ENCODE measurements at places on chromosomes 5 and 9. TPM values are rescaled to one million over a fixed set of nuclear protein-coding genes. Genes with fewer than 3 reads are reported as not detected.

ZNF883 gene
- total RNA-seq: 2.8 TPM

ACTBL2 gene
- not detected for total RNA-seq

CA9 gene
- 10.7 TPM for total RNA-seq

CD274 gene
- total RNA-seq: 2.2 TPM

NR6A1 gene
- 0.71 TPM for total RNA-seq

ADAMTS2 gene
- 34.4 TPM for total RNA-seq

CFAP90 gene
- not detected for total RNA-seq

OTP gene
- not detected for total RNA-seq

DNAJC25 gene
- 9.5 TPM for total RNA-seq

GDF9 gene
- not detected for total RNA-seq

HTR4 gene
- 3.9 TPM for total RNA-seq

DNA sequence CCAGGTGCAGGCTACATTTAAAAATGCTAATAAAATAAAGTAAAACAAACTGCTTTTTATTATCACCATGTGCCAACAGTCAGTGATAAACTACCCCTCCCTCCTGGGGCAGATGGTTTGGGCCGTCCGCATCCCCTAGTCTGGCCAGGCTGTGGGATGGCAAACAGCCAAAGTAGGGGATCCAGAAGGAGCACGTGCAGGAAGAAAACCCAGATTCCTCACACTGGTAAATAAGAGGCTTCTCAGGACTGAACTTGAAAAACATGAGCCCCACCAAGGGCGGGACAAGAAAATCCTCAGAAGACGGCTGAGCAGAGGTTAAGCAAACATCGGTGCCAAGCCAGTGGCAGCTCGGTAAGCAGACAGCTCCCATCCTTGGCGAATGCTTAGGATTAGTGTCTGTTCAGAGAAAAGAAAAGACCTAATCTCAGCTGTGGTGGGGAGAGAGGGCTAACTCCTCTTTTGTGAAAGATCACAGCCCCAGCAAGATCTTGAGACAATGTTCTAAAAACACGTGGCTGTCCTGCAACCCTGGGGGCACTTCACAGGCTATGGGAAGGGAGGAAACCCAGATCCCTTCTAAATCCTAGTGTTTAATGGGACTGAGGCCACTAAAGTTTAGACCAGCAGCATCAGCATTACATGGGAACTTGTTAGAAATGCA, 46.5 kb upstream of the GDNF start:
- DNase-seq: no peak

- DNase-seq: no peak
Measured at GRCh38 chr5:74192606-74193299, 447.8 kb downstream of the ENC1 start.

GRCh38 chr9:107588393-107588792, 98.8 kb upstream of the KLF4 start:
- no peak for DNase-seq

DNA sequence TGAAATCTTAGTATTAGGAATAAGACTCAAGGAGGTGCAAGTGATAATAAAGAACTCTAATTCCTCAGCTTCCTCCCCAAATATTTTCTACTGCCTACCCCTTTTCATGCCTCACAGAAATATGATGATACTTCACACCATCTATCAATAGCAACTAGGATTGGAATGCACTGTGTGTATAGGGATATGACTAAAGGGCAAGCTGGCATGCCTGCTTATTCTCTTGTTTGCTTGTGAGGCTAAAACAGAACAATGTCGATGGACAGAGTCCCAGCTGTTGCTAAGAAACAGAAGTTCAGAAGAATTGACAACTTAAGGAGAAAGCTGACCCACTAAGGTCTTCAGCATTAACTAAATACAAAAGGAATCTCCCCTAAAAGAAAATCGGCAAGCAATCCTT, 9.7 kb upstream of the CHD1 start:
- DNase-seq: no peak

GRCh38 chr5:154202379-154203260, 12.1 kb downstream of the GALNT10 start:
- DNase-seq: no peak

GRCh38 chr9:76414661-76415060, 20.4 kb upstream of the RFK start:
- DNase-seq: no peak

DNA sequence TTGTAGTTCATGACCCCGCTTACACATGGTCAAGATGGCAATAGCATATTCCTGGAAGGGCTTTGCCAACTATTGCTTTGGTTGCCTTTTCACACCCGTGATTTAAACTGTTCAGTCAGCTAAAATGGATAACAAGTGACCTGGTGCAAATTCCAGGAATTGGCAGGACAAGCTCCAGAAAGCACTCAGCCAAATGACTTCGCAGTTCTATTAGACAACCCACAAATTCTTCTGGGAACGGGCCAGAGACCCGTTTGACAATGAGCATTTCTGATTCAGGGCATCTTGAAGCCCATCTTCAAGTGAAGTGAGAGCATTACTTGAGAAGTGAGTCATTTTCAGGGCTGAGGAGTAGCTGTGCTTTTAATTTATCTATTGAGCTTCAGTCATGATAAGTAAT, 165.0 kb downstream of the DROSHA start:
- no peak for DNase-seq

- DNase-seq: no peak
Measured at GRCh38 chr5:68182094-68182493, 33.5 kb upstream of the PIK3R1 start.

DNA sequence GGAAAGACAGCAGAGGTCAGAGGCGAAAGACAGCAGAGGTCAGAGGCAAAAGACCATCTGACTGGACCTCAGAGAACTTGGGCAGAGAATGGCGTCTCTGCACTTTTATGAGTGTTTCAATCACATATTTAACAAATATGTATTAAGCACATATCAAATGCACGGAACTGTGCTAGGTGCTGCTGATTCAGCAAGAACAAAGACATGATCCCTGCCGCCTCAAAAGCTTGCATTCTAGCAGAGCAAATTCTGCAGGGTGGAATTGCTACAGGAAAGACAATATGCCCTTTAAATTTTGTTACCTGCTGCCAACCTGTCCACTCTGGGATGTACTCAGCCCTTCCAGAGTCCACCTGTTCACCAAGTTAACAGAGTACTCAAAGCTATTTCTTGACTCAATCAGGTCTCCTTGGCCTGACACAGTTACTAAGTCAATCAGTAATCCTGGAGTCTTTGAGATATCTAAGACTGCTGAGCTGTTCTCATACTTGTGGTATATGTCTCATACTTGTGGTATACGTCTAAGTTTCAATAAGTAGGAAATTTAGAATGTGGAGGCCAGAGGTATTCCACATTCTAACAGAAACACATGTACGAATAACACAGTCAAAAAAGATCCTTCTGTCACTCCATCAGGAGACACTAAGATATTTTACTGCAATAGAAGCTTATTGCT, 131.8 kb downstream of the GNAQ start:
- DNase-seq: no peak

- DNase-seq: no peak
Measured at GRCh38 chr5:115656404-115656803, 30.6 kb upstream of the TMED7 start.

DNA sequence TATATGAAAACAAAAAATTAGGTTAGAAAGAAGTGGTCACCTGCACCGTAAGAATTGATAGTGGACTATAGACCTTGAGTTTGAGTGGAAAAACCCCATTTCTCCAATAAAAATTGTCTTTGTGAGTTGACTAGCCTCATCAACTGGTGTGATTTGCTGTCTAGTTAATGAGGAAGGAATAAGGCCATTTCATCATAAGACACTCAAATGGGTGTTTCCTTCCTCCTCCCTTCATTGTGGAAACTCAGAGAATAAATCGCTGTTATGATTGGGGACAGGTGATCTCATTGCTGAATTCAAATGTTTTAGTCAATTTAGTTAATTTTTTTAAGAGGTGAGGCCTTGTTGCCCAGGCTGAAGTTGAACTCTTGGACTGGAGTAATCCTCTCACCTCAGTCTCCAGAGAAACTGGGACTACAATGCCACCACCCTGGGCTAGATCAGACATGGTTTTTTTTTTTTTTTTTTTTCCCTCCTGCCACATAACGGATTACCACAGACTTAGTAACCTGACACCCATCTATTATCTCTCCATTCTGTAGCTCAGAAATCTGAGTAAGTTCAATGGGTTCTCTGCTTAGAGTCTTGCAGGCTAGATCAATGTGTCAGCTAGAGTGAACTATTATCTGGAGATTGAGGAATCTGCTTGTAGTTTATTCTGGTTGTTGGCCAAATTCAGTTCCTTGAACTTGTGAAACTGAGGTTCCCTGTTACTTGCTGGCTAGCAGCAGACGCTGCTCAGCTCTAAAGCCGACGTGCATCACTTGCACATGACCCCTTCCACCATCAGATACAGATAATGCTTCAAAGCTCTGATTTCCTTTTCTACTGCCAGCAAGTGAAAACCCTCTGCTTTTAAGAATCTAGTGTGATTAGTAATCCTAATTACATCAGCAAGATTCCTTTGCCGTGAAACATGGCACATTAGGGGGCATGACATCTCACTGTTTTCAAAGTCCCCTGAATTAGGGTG, 663.8 kb upstream of the CDH9 start:
- no peak for DNase-seq

DNA sequence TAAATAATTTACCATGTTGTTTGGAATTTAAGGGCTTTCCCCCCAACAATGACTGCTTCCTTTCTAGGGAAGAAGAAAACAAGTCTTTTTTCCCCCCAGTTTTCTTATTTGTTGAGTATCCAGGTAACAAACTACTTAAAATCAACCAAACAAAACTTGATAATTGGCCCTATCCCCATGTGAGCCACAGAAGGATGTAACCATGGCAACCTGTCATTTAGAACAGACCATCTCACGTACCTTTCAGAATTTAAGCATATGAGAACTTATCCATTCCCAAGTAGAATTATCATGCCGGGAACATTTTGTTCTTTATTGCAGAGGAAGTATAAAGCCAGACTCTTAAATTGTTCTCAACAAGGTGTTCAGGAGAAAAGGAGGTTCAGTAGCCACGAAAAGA, 392.3 kb downstream of the CETN3 start:
- no peak for DNase-seq

DNA sequence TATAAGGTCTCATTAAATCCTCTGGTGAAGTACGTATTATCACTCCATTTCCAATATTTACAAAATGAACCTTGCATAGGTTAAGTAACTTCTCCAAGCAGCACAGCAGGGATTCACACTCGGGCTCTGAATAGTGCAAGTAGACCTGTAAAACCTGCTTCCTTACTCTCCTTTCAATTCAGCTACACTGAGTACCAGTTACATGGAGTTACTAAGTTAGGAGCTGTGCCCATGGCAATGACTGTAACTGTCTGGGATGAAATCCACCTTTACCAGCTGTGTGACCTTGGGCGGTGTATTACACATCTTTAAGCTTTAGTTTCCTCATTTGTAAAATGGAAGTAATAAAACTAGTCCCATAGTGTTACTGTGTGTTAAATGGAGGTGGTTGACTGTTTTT, 15.9 kb upstream of the MOB3B start:
- DNase-seq: no peak

GRCh38 chr5:156322666-156323065, 4.3 kb upstream of the SGCD start:
- no peak for DNase-seq

- DNase-seq: no peak
Measured at GRCh38 chr9:126293522-126293889, 33.1 kb upstream of the MVB12B start.

DNA sequence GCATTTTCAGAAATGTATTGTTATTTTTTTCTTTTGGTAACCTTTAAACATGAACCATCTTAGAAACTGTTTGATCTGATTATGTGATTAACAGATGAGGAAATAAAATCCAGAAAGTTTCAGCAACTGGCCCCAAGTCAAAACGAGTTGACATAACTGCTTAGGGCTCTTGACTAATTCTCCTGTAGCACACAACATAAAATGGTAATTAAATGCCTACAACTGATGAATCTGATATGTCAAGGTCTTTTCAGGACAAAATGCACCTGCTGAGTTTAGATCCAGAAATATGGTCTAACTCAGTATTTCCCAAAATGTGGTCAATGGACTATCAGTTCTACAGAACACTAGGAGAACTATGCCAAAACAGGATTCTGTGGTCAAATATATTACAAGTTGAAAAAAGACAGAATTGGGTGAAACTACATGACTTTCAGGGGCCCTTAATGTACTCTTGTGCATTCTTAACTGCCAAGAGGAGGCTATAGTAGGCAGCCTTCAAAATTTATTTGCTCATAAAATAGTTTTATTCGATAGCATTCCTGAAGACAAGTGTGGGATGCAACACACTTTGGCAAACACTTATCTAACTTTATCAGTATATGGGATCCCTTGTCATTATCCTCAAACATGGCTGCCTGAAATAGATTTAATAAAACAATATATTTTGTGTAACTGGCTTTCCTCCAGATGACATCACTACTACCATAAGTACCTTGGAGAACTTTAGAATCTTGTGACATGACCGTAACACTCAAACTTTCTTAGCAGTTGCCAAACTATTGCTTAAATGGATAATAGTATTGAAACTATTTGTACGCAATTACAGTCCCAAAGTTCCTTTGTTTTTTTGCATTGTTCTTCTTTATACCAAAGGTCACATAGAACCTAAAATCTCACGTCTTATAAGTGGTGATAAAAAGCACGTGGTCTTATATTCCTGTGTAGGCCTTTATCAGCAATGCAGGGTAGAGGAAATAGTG, 59.4 kb downstream of the FBN2 start:
- DNase-seq: no peak

DNA sequence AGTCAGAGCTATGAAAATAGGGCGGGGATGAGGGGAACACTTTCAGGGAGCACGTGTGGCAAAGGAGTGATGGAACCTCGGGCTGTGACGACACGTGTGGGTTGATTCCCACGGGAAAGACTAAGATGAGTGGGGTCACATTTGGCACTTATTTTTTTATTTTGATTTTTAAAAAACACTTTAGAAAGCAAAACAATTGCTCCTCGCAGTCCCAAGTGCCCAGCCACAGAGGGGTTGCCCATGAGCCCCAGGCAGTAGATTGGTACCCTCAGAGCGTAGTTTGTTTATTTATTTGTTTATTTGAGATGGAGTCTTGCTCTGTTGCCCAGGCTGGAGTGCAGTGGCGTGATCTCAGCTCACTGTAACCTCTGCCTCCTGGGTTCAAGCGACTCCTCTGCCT, 69.7 kb downstream of the WNK2 start:
- no peak for DNase-seq

- no peak for DNase-seq
Measured at GRCh38 chr5:177327539-177328522, 16.1 kb upstream of the MXD3 start.

GRCh38 chr5:97172227-97172626, 10.8 kb downstream of the RIOK2 start:
- DNase-seq: no peak

- DNase-seq: no peak
Measured at GRCh38 chr5:172093965-172094364, 87.5 kb upstream of the FBXW11 start.
